ENCODE measurements at places on chromosomes 5 and 9.

- DNase-seq: peak; percentile 34
Measured at GRCh38 chr5:125411744-125412560, 665.5 kb upstream of the ZNF608 start.

GRCh38 chr5:160926428-160926827 lies 74.4 kb upstream of the ATP10B start:
- DNase-seq: no peak

DNA sequence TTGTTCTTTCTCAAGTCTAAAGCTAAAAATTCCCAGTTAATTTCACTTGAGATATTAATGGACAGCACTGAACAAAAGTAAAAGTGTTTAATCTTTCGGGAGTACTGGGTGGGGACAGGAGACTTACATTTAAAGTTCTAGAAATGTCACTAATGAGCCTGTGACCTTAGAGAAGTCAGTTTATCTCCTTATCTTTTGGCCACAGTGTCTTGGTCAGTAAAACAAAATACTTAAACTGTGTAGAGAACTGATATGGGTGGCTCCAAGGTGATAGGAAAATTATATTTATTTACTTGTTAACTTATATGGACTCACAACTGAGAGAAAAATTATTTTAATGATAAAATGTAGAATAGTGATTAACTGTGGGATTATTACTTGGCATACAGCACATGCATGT lies 8.9 kb downstream of the IPO11 start:
- no peak for DNase-seq

DNA sequence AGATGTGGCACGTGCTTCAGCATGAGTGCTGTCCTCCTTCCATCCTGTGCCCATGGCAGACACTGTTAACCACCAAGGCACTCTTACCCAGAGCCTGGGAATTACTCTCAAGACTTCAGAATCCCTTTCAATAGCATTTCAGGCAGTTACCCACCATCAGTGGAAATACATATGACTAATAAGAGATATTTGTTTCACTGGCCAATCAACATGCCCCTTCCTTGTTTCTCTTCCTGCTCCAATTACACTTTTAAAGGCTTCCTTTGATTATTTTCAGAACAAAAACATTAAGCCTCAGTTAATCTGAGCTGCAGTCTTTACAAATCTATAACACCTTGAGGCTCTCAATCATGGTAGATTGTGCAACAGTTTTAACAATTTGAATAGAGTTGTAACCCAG lies 70.8 kb downstream of the PRELID2 start:
- DNase-seq: no peak

DNA sequence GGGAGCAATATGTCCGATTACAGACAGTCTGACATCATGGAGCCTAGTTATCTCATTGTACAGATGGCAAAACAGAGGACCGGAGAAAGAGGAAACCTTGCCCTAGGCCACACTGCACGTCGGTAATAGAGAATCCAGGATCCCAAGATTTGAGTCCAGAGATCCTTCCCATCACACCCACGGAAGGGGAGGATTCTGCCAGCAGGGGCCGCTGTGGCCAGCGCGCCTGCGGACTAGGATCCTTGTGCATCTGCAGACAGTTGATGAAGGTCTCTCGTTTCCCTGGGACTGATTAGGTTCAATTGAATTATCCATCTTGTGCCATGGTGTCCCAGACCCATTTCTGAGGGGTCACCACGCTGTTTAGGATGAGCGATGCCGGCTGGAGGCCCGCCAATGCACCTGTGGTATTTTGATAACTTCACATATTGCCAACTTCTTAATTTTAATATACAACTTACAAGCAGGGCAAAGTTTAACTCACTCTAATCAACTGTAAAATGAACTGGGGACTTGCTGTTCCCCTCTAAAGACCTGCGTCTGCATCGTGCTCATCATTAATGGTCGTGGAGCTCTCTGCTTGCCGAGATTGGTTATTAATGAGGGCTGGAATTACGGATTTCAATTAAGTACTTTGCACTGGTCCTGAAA lies 592.7 kb upstream of the BRINP1 start:
- peak; percentile 8 for DNase-seq

- DNase-seq: no peak
Measured at GRCh38 chr5:52132053-52132452, 655.7 kb upstream of the ITGA1 start.

DNA sequence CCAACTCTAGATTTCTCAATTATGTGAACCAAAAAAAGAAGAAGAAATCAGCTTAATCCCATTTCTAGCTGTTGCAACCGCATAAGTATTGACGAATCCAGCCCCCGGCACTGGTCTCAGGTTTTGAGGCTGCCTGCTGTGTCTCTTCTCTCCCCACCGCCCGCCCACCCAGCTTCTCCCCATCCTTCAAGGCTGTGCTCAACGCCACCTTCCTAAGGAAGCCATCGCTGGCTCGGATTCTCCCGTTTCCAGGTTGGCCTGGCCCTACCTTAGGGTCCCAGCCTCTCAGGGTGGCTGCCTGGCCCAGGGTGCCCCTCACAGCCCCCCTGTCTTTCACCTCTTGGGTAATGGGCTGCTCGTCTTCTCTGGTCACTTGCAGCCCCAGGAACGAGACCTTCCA lies 77.8 kb downstream of the HRH2 start:
- DNase-seq: no peak

DNA sequence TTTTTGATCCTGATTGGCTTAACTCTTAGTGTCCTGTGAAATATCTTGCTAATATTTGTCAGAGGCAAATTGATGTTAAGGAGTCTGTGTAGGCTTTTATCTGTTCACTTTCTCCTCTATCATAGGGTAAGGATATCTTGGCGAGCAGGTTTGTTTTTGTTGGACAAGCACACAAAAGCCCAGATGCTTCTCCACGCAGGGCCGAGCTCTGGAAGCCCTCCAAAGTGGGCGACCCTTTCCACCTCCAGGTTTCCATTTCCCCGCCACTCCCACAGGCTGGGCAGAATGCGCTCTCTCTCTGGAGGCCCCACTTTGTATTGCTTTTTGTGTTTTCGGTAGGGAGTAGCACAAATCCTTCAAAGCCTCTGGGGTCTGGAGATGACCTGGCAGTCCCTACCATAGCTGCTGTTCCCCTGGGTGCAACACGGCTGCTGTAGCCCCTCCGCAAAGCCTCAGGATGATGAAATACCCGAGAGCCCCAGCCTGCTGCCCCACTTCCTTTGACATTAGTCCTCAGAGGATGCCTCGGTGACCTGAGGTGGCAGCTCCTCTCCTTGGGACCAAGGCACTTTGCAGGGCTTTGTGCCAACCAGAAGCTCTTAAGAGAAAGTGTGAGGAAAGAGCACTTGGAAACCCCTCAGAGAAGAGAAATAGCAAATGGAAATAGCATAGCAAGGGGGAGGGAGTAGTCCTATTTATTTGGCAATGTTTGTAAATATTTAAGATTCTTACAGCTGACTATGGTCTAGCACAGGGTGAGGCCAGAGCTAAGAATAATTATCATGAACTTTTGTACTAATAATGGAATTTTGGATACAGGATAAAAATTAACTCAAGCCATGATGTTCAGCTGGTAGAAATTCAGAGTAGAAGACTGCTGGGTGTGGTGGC lies 122.8 kb downstream of the ARHGEF28 start:
- peak; percentile 22 for DNase-seq
